ENCODE measurements at places on chromosomes 4 and X.

- DNase-seq: no peak
Measured at GRCh38 chrX:137172317-137172948, 138.6 kb upstream of the GPR101 start.

DNA sequence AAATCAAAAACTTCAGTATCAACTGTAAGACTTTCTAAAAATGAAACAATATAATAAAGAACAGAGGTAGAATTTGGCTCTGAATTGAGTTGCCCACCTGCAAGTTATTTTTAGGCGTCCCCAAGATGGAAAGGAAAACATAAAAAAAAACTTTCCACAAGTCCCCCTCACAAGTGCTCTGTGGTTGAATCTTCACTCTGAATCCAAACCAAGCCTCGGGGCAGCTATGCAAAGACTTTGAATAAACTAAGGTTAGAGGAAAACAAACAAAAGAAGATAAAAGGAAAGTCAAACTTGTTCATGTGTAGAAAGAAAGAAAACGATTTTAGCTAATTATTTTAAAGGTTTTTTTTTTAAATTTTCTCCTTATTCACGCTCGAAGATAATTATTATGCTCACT lies 372.4 kb upstream of the SLIT2 start:
- no peak for DNase-seq

- no peak for DNase-seq
Measured at GRCh38 chr4:37879365-37879764, 11.5 kb upstream of the TBC1D1 start.

- DNase-seq: no peak
Measured at GRCh38 chrX:134633832-134634231, 24.4 kb downstream of the PLAC1 start.

GRCh38 chr4:6225469-6225868 lies 25.1 kb upstream of the JAKMIP1 start:
- peak; percentile 31 for DNase-seq

DNA sequence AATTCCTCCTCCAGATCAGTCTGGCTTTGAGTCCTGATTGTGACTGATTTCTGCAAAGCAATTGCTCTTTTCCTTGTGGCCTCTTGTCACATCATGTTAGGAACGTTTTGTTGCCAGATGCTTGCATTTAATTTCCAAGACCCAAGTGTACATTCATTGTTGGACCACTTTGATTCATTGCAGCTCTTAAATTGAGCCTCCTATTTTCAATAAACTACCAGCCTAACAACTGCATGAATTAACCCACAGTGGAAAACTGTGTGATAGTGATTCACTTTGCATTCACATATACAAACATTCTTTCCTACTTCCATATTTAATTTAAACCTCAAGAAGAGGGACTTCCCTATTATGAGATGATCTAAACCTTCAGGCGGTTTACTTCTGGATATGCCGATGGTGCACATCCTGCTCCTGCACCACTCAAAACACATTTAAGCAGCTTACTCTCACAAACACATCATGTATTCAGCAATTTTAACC lies 118.4 kb downstream of the AFF1 start:
- DNase-seq: no peak

GRCh38 chrX:115462406-115462805 lies 98.6 kb upstream of the PLS3 start:
- no peak for DNase-seq

DNA sequence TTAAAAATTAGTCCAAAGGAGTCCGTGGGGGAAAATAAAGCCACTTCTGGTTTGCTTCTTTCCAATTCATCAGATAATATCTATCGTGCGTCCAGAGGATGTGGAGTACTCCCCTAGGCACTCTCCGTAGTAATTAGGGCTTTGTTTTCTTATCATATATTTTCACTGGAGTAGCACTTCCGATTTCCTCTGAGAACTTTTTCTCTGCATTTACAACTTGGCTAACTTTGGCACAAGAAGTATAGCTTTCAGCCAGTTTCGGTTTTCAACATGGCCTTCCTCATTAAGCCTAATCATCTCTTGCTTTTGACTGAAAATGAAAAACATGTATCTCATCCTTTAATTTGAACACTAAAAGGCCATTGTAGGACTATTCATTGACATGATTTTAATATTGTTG lies 80.5 kb downstream of the CASP3 start:
- DNase-seq: peak; percentile 69

GRCh38 chrX:2500803-2501558 lies at the start of the genes DHRSX and ZBED1:
Gene DHRSX, minus strand, starts transcription at chrX:2500976. Its CDS starts 51 bp downstream, at chrX:2500925.
Gene ZBED1, minus strand, starts transcription at chrX:2500976. Its CDS starts 10,257 bp downstream, at chrX:2490719.
- peak; percentile 43 for DNase-seq

DNA sequence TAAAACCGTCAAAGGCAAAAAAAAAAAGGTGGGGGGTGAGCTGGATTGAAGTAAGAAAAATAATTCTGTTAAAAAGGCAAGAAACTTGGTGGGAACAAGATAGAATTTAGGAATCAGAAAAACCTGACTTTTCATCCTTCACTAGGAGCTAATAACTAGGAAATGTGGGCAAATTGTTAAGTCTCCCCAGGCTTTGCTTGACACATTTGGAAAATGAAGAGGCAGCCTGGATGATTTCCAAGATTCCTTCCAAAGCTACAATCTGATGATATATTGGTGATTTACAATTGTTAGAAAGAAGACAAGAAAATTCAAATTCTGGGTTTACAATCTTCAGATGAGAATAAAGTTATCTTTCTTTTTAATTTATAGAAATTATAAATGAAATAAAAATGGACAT lies 1062.5 kb downstream of the ADGRL3 start:
- DNase-seq: no peak

DNA sequence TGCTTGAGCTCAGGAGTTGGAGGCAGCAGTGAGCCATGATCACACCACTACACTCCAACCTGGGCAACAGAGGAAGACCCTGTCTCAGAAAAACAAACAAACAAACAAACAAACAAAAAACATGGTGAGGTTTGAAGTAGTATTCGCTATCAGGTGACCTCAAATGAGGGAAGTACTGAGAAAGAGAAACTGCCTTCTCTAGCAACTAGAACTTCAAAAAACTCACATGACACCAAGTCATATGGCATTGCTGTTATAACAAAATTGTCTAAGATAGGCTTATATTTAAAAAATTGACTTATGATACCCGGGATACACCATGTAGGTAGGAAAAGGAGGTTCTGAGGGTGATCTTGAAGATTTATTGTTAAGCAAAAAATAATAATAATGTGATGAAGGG lies 10.3 kb downstream of the MPP1 start:
- DNase-seq: no peak

- DNase-seq: no peak
Measured at GRCh38 chr4:41318839-41319530, 62.3 kb downstream of the UCHL1 start.

DNA sequence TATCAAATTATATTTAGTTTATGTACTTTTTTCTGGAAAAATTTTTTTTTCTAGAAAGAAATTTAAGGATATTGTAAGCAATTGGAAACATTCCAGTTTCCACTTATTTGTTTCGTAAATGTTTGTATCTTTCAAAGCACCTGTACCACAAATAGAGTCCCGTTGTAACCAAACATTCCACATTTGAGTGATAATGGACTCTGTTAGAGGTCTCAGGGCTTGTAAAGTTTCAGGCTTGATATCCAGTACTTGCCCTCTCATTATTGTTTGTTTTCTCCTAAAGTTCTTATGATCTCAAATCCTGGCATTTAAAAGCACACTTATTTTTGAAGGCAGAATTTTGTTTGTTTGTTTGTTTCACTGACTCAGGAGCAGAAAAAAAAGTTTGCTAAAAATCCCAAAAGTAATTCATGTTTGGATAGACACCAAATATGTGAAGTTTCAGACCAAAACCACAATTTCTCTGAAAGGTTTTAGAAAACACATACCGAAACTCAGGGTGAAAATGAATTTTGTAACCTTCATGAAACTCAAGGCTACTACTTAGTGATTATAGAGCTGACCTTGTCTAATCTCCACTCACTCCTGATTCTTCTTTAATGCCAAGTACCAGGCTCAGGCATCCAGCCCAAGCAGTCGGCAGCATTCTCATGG lies 5.7 kb upstream of the TMEM192 start:
- no peak for DNase-seq

DNA sequence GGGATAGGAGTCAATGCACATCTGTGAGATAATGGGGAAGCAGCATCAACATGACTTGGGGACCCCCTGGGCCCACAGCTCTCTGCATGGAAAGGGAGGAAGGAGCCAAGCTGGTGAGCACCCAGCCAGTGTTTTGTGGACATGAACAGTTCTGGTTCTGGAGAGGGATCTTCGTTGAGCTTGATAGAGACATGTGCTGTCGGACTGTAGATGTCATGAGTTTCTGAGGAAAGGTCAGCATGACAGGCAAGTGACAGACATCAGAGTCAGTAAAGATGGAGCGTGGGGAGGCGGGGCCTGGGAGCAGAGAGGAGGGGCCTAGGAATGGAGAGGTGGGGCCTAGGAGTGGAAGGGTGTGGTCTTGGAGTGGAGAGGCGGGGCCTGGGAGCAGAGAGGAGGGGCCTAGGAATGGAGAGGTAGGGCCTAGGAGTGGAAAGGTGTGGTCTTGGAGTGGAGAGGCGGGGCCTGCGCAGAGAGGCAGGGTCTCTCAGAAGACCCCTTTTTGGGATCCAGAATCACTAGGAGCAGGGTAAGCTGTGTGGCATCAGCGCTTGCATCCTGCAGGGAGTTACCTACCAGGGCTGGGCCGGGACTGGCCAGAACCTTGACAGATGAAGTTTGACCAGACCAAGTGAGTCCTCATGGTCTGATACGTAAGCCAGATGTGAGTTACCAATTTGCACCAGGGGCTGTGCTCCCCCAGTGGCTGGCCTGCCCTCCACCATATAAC lies 33.7 kb downstream of the PIGG start:
- DNase-seq: no peak

DNA sequence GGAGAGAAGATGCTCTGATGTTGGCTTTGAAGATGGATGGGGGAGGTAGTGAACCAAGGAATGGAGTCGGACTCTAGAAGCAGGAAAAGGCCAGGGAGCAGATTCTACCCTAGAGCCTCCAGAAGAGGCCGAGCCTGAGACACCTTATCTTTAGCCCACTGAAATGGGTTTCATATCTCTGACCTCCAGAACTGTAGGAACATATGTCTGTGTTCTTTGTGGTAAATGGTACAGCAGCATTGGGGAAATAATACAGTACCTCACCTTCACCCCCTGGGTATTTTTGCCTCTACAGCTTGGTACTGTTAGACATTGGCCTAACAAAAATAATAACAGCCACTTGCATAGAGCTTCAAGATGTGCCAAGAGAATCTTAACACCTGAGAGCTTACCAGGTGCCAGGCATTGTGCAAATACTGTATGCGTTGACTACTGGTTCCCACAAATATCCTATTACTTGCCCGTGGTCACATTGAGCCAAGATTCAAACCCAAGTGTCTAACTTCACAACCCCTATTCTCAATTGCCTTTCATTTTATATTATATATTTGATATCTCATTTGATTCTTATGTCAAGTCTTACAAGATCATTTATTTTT lies 57.0 kb upstream of the PGM2 start:
- no peak for DNase-seq

DNA sequence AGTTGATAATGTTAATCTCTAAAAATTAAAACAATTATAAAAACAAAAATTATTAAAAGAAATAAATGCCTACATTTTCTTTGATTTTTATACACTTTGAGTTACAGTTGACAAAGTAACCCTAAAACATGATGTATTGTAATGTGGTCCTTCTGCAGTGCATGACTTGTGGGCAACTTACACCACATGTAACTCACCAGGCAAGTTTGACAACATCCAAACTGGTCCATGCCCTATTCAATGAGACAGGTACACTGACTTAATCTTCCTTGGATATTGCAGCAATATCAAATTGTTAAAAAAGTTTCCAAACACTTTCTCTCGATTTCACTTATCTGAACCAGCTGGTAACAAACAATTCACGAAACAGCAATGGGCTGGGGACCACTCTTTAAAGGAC lies 81.5 kb downstream of the FTHL17 start:
- no peak for DNase-seq

DNA sequence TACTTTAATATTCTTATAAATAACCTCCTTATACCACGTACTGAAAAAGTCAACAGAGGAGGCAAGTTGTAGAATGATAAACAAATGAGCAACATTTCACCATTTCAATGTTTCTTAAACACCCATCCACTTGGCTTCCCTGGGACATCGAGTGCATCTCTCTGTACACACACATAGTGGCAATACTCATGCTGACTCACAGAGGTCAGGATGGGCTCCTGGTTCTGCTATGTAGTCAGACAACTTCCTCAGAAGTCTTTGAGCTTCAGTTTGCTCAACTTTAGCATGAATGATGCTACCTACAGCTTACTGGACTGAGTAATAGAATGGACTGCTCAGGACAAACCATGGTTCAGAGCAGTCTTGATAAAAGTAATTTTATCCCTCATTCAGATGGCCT lies 56.9 kb downstream of the MAD2L1 start:
- no peak for DNase-seq

- DNase-seq: no peak
Measured at GRCh38 chr4:13893211-13893610, 265.7 kb upstream of the BOD1L1 start.

DNA sequence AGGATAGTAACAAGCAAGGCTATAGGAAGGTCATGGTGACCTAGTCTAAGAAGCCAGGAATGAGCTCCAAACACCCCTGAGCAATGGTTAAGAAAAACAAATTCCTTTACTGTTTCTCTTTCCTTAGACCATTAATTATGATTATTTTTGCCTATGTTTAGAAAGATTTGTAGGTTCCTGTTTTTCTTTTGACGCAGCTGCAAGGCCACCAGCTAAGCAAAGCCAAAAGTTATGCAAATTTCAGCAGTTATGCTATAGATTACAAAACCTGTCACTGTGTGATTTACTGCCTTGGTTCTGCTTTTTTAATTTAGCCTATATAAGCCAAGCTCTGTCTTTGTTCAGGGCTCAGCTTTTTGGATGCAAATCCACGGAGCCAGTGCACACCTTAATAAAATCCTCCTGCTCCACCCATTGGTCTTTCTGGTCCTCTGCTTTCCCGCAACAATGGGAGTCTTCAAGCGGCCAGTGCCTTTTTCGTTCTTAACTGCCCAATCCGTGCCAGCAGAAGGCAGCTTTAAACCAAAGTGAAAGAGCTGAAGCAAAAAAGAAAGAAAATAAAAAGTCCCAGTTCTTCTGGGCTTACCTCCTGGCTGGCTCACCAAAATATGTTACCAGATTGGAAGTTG lies 1.4 kb upstream of the CEP135 start:
- DNase-seq: no peak

- no peak for DNase-seq
Measured at GRCh38 chr4:52657618-52658501, 1.2 kb downstream of the USP46 start.

- no peak for DNase-seq
Measured at GRCh38 chr4:10186228-10187214, 69.9 kb upstream of the WDR1 start.

- no peak for DNase-seq
Measured at GRCh38 chr4:26420913-26421312, 69.4 kb downstream of the CCKAR start.

- no peak for DNase-seq
Measured at GRCh38 chr4:6071191-6071958, 53.1 kb upstream of the C4orf50 start.

GRCh38 chr4:7890635-7891393 lies 48.8 kb downstream of the AFAP1 start:
- DNase-seq: peak; percentile 81

- no peak for DNase-seq
Measured at GRCh38 chr4:153929675-153930074, 140.8 kb upstream of the SFRP2 start.
